HT-29 (cell line): ENCODE measurements at places on chromosomes 13 and 19. TPM values are rescaled to one million over a fixed set of nuclear protein-coding genes. Genes with fewer than 3 reads are reported as not detected.

DNA sequence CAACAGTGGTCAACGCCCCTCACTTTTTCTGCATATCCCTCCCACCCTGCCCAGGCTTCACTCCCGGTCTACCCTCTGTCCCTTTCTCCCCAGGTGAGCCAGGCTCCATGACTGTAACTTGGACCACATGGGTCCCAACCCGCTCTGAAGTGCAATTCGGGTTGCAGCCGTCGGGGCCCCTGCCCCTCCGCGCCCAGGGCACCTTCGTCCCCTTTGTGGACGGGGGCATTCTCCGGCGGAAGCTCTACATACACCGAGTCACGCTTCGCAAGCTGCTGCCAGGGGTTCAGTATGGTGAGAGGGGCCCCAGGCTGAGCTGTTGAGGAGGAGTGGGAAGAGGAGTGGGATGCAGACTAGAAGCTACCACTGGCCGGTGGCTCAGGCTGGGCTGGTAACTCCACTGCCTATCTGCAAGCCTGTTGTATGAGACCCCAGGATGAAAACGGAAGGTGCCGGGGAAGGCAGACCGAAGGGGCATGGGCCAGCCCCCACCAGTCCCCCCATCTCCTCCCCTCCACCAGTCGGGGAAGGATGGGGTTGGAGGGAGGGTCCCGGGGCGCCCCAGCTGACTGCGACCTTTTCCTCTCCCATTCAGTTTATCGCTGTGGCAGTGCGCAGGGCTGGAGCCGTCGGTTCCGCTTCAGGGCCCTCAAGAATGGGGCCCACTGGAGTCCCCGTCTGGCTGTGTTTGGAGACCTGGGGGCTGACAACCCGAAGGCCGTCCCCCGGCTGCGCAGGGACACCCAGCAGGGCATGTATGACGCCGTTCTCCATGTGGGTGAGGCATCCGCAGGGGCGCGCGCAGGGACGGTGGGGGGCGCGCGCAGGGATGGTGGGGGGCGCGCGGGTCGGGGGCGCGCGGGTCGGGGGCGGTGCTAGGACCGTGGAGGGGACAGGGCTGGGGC is 14.4 kb downstream of the ACP7 start:
- no peak for DNase-seq

- DNase-seq, result no peak
These were observed 500 bp downstream of the ZFP30 start for GRCh38 chr19:37654629-37655300.

DNA sequence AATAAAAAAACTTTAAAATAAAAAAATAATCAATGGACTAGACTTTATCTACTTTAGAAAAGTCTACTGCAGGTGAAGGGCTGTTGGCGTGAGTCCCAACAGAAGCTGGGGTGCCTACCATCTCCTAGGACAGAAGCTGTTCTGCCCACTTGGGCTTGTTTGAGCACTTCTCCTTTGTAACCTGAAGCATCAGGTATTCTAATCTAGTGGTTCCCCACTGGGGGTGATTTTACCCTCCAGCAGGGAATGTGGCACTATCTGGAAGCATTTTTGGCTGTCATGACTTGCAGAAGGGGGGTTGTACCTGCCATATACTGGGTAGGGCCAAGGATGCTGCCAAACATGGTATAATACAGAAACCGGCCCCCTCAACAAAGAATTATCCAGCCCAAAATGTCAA is 16.2 kb upstream of the DOCK9 start:
- no peak for DNase-seq

GYS1 gene
- 67.1 and 71.5 TPM in 2 replicates for total RNA-seq

DNA sequence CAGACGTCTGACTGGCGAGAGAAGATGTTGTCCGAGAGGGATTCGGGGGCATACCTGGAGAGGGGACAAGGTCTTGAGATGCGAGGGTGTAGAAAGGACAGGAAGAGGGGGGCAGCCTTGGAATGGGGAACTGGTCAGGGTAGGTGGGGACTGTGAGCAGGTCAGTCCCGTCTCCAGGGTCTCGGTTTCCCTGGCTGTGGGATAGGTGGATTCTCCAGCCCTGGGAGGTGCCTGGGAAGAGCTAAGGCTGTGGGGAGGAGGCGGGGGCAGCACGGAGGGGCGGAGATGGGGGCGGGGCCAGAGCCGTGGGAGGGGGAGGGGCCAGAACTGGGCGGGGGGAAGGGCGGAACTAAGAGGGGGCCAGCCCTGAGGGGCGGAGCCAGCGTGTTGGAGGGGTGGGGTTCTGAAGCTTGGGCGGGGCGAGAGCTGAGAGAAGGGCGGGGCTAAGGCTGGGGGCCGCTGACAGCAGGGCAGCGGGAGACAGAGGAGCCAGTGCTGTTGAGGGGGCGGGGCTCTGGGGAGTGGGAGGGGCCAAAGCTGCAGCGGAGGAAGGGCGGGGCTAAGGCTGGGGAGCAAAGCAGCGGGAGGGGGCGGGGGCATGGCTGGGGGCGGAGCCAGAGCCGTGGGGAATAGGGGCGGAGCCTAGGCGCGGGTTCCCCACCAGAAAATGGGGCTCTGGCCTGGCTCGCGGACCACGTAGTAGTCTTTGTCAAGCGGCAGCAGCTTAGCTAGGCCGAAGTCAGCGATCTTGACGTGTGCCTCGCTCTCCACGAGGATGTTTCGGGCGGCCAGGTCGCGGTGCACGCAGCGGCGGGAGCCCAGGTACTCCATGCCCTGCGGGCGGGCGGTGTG is 9.5 kb upstream of the INSL3 start:
- DNase-seq, result peak; percentile 74

CD22 gene
- total RNA-seq, result 0.28 TPM in 1 of 2 replicates, not detected in the other

- no peak for DNase-seq
These were observed 29.6 kb upstream of the CEACAM21 start for GRCh38 chr19:41546386-41546789.

ZIC2 gene
- 0.16 and 0.23 TPM in 2 replicates for total RNA-seq

GRCh38 chr19:4633140-4633967 is 6.0 kb upstream of the TNFAIP8L1 start:
- DNase-seq, result peak; percentile 63
